ENCODE measurements at places on chromosomes 7 and 10.

GRCh38 chr7:36657036-36657660, 67.1 kb downstream of the AOAH start:
- no peak for DNase-seq

DNA sequence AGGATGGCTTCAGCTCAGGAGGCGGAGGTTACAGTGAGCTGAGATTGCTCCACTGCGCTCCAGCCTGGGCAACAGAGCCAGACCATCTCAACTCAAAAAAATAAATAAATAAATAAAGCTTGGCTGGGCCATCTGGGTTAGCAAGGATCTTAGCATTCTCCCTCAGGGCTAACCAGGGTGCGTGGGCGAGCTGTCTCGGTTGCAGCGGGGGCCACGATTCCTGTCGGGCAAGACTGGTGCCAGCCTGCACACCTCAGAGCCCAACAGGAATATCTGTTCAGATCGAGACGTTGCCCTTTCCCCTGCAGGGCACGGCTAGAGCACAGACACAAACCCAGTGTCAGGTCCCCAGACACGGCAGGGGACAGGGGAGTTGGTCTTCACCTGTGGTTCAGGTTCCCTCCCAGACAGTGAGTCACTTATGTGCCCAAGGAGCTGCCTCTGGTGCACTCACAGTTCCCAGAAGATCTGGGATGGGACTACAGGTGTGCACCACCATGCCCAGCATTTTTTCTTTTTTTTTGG, 75.5 kb upstream of the GTF2I start:
- no peak for DNase-seq

- DNase-seq: no peak
These were observed 603.8 kb upstream of the LRRTM3 start for GRCh38 chr10:66321723-66322665.

DNA sequence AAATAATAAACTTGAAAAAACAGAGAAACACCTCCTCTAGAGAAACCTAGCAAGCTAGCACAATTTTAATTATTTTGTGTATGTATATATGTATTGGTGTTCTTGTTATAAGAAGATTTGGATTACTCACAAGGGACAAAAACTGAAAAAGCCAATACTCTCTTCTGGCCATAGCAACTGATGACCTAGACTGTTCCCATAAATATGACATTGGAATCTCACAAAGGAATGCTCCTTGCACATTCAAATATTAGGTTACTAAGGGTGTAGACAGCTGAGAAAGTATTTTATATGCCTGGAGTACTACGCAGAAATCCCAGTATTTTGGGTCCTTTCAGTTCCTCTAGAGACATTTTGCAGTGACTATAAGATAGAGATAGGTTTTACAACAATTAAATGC, 279.4 kb downstream of the FZD1 start:
- DNase-seq: no peak

DNA sequence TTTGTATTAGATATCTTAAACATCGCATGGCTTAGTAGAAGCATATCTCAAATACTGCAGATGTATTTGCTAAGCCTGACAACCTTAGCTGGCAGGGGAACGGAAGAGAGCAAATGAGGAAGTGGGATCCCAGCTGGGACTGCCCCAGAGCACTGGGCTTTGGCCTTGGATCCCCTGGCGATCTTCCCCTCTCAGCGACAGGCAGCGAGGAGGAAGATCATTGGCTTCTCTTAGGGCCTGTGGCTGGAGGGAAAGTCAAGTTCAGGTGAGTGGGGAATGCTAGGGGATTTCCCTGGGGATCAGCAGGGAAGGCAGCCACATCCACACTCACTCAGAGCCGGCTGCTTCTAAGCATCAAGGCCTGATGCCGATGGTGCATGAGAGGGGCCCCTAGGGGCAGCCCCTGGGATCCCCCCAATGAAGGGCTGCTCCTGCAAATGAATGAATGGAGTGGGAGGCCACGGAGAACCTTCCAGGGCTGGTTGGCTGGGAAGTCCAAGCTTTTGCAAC, 42.0 kb downstream of the LYZL2 start:
- DNase-seq: no peak

DNA sequence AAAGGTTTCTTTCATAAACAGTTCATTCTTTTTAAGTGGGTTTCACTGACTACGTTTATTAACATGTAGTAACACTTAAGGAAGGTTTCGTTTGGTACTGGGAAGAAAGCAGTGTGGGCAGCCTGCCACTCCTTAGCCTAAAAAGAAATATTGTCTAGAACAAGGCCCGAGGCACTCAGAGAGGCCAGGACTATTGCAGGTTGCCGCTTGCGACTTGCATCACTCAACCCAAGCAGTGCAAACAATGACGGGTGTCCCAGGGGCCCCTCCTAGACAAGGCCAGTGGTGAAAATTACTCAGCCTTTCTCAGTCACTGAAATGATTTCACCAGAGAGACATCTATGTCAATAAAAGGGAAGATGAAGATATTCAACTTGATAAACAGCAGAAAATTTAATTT, 243.9 kb downstream of the SNX13 start:
- DNase-seq: no peak

DNA sequence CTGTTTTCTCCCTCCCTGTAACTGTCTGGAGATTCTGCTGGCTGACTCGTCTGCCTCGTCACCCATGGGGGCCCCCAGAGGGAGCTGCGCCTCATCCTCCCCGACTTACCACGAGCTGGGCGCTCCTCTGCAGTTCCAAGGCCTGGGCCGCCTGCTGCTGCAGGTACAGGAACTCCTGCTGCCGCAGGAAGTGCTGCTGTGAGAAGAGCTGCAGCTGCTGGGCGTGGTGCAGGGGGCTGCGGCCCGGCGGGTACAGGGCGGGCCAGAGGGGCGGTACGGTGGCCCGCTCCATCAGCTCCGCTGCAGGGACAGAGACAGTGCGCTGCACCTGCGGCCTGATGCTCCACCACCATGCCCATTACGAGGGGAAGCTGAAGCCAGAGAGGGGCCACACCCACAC, 47.7 kb downstream of the TNRC18 start:
- peak; percentile 39 for DNase-seq

DNA sequence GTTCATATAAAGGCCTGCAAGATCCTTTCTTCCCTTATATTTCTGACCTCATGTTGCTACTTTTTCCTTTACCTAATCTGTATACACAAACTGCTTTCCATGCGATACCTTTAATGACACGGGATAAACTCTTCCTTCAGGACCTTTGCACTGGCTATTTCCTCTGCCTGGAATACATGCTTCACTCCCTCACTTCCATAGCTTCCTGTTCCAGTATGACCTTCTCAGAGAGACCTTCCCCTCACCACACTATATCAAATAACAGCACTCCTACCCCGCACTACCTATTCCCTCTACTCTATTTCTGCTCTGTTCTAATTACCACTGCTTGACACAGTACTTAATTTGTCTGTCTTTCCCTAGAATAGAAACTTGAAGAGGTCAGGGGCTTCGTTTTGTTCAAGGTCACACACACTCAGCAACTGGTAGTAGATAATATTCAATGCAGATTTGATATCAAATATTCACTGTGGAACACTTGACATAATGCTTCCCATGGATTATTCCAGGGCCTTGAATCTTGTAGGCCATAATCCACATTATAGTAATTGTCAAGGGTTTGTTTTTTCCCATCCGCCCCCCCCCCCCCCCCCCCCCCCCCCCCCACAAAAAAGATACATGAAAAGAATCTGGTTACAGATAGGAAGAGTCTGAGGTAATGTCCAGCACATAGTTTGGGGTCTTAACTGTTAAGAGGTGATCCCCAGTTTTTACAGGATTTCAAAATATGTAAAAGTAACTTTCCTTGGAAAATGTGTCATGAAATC, 11.1 kb downstream of the SYPL1 start:
- no peak for DNase-seq

All from activated gamma-delta T cell treated with Interleukin-2 at 50 U/mL for 16 hours (primary cell).